Stimulated activated CD8-positive, alpha-beta memory T cell treated with anti-CD3 and anti-CD28 coated beads, Interleukin-15, amount 100 ng/mL, for 1 hour (primary cell): ENCODE measurements at places on chromosomes 3 and 15.

DNA sequence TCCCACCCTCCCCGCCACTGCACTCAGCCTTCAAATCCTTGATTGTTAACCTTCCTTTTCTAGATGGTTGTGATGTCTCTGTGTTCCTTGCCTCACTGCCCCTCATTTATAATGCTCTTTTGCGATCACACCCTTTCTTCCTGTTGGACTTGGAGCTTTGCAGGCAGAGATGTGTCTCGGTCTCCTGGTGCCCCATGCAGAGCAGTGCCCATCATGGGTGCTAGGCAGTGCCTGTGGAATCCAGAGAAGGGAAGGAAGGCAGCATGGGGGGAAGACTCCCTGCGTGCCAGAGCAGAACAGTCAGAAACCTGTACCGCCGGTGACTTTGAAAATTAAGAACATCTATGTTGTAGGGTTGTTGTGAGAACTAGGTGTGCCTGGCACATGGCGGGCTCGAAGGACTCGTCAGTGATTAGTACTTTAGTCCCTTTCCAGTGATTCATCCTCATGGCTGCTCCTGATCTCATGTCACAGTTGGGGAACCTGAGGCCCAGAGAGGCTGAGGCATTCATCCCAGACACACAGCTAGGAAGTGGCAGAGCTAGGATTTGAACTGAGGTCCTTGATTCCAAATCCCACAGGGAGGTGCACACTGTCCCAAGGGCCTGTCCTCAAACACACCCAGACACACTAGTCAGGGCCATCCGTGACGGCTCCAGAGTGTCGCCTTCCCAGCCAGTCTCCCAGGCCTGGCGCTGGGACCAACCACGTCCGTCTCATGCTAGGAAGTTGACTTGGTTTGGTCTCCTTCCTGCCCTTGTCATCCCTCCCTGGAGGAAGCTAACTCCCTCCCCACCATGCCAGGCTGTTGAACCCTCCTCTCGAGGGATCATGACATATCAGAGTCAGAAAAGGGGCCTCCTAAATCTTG is 58.3 kb downstream of the SMAD6 start:
- DNase-seq, result no peak

DNA sequence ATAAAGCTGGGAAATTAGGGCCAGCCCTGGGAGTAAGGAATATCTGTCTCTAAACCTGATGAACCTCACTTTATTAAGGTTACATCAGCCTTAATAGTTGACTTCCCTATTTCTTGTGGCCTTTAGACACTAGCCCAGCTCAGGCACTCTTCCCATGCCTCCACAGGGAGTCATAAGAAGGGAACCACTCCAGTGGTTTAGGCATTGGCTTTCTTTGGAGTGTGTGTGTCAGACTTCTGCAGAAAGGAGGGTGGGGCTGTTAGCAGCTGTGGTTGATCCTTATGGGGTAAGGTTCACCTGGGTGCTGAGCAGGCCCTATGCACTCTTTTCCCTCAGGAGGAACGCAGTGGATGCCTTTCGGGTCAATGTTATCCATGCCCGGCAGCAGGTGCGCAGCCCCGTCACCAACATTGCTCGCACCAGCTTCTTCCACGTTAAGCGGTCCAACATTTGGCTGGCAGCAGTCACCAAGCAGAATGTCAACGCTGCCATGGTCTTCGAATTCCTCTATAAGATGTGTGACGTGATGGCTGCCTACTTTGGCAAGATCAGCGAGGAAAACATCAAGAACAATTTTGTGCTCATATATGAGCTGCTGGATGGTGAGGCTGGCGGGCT is 4.0 kb downstream of the AP2M1 start:
- no peak for DNase-seq

GRCh38 chr3:197292083-197292646 is 6.2 kb downstream of the DLG1 start:
- DNase-seq, result no peak

DNA sequence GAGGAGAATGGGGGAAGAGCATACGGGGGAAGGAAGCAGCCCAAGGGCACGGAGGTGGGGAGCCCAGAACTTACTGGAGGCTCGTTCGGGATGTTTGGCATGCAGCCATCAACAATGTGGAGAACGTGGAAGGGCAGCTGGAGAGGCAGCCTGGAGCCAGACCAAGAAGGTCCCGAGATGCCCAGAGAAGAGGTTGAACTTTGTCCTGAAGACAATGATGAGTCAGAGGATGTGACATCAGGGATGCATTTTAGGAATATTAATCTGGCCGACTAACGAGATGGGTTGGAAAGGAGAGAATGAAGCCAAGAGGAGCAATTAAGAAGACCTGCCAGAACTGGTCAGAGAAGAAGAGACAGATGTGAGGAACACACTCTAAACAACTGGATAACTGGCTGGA is 98.2 kb downstream of the SRGAP3 start:
- DNase-seq, result no peak
